ENCODE measurements at places on chromosomes 7 and 10.

DNA sequence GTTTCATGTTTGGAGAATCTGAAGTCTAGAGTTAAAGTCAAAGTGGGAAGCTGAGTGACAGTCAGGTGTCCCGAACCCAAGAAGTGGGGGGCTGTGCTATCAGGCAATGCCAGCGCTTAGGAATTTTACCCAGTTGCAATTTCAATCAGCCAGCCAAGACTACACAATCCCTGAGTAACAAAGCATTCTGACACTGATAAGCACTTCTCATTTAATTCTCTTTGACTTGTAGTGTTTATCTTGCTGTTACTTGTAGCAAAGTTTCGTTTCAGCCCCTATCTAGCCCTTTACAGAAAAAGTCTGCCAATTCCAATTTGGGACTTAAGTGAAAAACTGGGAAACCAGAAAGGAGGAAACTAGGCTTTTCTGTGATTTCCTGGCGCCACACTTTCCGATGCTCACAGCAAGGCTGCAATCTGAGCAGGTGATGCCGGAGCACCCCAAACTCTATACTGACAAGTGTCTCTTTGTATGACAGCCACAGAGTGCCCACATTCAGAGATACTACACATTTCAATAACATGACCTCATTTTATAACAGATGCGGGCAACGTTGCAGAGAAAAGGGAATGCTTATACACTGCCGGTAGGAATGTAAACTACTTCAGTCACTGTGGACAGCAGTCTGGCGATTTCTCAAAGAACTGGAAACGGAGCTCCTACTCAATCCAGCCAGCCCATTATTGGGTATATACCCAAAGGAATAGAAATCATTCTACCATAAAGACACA, 61.0 kb downstream of the ITIH5 start:
- no peak for DNase-seq

DNA sequence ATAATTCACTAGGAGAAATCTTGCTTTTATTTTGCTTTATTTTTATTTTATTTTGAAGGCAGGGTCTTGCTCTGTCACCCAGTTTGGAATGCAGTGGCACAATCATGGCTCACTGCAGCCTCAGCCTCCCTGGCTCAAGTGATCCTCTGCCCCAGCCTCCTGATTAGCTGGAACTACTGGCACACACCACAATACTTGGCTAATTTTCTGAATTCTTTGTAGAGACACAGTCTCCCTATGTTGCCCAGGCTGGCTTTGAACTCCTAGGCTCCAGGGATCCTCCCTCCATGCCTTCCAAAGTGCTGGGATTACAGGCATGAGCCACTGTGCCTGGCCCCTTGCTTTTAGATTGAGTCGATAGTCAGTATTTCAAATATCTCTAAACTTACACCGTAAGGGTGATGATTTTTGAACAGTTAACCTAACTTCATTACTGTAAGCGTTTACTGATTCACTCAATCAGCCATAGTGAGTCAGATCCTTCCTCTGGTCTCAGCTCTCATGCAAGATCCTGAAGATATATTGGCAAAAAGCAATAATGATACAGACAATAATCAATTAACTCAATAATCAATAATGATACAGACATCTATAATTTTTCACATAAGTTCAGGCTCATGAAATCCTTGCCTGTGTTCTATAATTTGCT, 239.5 kb downstream of the KIAA1217 start:
- no peak for DNase-seq

- no peak for DNase-seq
These were observed 194.2 kb upstream of the SLC26A5 start for GRCh38 chr7:103640031-103640779.

DNA sequence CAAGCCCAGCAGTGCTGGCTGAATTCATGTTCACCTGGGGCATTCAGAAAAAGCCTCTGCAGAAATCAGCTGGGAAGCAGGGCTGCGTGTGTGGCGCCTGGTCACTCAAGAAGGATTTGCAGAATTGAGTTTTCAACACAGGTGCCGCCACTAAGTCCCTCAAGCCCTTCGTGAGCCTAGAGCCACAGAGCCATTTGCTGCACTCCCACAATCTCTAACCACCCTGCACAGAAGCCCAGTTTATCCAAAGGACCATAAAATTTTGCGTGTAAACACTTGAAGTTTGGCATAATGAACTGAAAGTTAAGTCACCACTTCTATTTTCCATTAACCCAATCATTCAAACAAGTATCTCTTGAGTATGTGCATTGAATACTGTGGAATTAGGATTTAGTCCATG, 136.2 kb downstream of the DIP2C start:
- no peak for DNase-seq

DNA sequence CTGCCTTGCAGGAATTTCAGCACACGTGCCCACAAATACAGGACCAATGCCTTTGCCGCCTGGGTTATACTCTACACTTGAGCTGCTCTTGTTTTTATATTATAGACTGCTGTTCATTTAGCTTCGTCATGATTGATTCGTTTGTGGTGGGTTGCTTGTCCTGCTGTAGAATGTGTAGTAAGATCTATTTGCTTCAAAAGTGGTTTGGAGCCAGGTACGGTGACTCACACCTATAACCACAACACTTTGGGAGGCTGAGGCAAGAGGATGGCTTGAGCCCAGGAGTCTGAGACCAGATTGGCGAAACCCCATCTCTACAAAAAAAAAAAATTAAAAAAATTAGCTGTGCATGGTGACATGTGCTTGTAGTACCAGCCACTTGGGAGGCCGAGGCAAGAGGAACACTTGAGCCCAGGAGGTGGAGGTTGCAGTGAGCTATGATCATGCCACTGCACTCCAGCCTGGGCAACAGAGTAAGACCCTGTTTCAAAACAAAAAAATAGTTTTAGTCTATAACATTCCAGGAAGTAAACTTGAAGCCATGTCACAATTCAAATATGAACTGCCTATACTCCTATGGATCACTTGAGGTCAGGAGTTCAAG, 9.0 kb upstream of the RHBDD2 start:
- DNase-seq, result no peak

DNA sequence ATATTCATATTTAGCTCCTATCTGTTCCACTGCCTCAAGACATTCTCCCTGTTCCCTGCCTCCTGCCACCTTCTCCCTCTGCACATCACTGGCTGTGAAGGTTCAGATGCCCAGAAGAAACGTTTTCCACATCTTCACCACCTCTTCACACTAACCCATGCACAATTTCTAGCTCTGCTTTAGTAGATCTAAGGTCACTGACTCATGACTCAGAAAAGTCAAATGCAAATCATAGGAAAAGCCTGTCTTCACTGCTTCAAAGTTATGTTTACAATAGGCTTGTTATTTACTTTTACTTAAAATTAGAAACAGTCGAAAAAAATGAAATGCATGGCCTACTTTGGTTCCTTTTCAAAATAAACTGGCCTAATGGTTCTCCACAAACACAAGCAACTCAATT, 2.5 kb downstream of the SCRN1 start:
- peak; percentile 23 for DNase-seq

DNA sequence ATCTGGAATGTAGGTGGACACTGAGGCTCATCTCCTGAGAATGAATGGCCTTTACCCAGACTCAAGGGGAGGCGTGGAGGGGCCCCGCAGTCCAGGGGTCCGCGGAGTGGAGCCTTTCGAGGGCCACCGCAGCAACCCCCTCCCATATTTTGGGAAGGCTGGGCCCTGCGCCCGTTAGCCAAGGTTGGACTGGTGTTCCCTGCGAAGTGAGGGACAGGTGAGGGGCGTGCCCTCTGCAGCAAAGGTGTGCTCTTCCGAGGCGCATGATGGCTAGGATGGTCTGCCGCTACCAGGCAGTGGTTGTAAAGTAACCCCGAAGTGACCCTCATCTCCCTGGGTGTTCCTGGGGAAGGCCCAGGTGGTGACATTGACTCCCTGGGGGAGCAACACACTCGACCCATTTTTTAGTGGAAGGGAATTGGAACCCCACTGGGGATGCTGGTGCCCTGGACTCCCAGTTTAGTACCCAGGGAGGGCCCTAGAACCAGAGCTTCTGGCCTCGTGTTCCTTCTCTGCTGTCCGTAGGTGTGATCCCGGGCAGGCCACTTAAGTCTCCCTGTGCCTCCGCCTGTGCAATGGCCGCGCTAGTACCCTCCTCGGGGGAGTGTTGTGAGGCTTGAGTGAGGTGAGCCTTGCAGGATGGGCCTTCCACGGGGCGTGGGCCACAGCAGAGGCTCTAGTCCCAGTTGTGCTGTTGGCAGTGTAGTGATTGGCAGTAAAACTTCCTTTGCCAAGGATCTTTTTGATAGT, 779 bp downstream of the FAM241B start:
- DNase-seq, result no peak

DNA sequence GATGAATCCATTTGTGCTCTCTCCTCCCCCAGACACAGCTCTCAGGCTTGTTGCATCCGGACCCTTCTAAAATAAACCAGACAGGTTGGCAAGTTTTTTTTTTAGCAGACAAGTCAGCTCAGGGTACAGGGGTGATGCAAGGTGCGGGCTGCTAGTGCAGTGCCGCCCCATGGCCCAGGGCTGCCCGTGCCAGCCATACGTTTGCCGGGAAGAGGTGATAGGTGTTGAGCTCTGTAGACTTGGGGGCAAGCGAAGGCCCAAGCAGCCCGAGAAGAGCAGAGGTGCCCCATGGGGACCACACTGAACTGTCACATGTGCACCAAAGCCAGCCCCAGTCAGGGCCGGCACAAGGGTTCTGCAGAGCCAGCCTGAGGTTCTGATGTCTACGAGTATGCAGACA, 57.1 kb upstream of the PDSS1 start:
- DNase-seq, result no peak

DNA sequence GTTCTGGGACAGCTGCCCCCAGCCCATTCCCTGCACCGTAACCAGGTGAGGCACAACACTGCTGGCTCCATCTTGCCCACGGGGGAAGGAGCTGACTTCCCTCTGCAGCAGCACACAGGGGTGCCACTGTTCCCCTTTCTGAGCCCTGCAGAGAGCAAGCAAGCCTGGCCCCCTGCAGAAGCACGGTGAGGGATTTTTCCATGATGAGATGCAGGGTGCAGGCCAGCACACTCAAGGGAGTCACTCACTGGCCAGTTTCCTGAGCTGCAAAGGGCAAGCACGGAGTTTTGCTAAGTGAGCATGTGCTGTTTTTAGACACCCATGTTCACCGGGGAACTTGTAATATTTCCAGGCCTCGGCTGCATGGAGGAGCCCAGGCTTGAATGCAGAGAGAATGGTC, 176.6 kb downstream of the PIP4K2A start:
- DNase-seq, result no peak

DNA sequence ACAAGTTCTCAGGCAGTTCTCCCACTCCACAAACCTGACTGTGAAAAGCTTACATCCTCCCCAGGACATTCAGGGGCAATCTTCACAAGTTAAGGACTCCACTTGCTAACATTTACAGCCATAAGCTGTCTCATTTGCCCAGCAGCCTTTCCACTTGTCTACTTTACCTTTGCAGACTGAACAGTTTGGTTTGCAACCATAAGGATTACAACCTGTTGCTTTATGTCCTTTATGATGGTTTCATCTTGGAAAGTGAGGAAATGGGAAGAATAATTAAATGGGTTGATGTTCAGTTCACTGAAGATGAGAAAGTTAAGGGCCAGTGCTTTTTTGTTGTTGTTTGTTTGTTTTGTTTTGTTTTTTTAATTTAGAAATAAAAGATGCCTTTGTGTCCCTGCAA, 92.4 kb downstream of the FAM204A start:
- DNase-seq, result no peak

DNA sequence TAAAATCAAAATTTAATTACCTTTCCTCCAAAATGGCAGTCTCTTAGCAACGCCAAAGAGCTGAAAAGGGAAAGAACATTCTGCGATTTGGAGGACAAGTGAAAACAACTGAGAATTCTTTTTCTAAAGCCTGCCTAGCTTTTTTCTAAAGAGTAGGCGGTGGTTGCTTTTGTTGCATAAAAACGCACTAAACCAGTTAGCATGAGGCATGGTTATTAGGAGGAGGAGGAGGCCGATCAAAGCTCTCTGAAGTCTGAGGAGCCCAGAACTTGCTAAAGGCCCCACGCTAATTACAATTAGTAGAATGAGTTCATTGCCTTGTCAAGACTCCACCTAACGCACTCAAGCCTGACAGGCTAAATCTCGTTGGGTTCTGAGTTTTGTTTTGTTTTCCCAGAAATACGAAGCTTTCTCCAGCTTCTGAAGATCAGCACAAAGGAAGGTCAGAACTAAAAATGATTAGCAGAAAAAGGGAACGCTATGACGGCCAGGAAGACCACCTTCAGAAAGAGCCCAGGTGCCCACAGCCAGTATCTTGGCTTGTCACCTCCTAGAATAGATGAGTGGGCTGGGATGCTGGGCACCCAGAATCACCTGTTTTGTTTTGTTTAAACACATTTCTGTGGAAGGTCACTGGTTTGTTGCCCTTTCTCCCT, 72.0 kb downstream of the FGFR2 start:
- DNase-seq, result no peak

DNA sequence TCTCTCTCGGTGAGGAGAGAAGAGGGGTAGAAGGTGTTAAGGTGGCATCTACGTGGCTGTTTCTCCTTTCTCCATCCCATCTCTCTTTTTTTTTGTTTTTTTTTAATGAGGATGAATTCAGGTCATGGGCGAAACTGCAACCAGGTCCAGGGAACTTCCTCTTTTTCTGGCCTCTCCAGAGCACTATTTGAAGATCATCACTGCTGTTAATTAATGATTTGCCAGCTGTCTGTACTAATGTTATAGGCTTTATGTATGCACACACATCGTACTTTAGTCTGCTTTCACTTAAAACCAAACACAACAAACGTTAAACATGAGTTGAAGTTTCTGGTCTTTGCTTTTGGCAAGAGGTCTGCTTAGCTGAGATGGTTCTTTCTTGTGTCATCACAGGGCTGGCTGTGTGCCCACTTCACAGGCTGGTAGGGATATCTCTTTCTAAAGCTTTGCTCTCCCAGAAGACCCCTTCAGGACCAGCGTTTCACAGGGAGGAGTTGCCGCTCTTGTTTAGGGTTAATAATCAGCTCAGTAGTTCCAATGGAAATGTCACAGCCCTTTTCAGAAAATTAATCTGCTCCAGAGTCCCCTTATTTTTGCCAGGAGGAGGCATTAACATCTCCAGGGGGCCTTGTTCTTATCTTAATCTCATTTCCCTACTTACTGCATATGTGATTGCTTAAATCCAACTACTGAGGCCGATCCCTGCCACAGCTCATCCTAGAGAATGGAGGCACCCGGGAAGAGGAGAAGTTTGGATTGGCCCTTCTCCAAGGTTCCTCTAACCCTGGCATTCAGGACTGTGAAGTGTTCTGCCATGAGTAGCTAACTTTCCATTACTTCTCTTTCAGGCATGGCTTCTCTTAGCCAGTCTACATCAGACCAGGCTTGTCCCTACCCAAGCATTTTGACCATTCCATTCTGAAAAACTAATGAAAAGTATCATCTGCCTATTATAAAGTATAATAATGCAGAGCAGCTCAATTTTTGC, 273.9 kb upstream of the NFE2L3 start:
- peak; percentile 40 for DNase-seq

- no peak for DNase-seq
These were observed 87.3 kb upstream of the NAMPT start for GRCh38 chr7:106372126-106372525.

- DNase-seq, result no peak
These were observed 72.3 kb upstream of the FAM13C start for GRCh38 chr10:59434463-59435321.

- no peak for DNase-seq
These were observed 76.1 kb upstream of the SRRM3 start for GRCh38 chr7:76125560-76125959.

GRCh38 chr10:43708262-43708661, 59.6 kb upstream of the ZNF32 start:
- DNase-seq, result no peak

All from OCI-LY7 (cell line).